ENCODE measurements at places on chromosomes 11 and 22. TPM values are rescaled to one million over a fixed set of nuclear protein-coding genes. Genes with fewer than 3 reads are reported as not detected.

- no peak for DNase-seq
Measured at GRCh38 chr11:125070699-125071254, 7.7 kb downstream of the SLC37A2 start.

- DNase-seq = no peak
Measured at GRCh38 chr22:41505511-41506220, 36.7 kb downstream of the ACO2 start.

GRCh38 chr11:119513806-119514170 lies 90.8 kb upstream of the THY1 start:
- DNase-seq = no peak

- no peak for DNase-seq
Measured at GRCh38 chr11:87139475-87139874, 101.7 kb downstream of the TMEM135 start.

The MPEG1 gene
- polyA plus RNA-seq = 1.4 TPM

The RAD9A gene
- polyA plus RNA-seq = 7.6 TPM

DNA sequence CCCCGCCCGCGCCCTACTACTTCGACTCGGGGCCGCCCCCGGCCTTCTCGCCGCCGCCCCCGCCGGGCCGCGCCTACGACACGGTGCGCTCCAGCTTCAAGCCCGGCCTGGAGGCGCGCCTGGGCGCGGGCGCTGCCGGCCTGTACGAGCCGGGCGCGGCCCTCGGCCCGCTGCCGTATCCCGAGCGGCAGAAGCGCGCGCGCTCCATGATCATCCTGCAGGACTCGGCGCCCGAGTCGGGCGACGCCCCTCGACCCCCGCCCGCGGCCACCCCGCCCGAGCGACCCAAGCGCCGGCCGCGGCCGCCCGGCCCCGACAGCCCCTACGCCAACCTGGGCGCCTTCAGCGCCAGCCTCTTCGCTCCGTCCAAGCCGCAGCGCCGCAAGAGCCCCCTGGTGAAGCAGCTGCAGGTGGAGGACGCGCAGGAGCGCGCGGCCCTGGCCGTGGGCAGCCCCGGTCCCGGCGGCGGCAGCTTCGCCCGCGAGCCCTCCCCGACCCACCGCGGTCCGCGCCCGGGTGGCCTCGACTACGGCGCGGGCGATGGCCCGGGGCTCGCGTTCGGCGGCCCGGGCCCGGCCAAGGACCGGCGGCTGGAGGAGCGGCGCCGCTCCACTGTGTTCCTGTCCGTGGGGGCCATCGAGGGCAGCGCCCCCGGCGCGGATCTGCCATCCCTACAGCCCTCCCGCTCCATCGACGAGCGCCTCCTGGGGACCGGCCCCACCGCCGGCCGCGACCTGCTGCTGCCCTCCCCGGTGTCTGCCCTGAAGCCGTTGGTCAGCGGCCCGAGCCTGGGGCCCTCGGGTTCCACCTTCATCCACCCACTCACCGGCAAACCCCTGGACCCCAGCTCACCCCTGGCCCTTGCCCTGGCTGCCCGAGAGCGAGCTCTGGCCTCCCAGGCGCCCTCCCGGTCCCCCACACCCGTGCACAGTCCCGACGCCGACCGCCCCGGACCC lies 17.4 kb upstream of the ACR start:
- no peak for DNase-seq

DNA sequence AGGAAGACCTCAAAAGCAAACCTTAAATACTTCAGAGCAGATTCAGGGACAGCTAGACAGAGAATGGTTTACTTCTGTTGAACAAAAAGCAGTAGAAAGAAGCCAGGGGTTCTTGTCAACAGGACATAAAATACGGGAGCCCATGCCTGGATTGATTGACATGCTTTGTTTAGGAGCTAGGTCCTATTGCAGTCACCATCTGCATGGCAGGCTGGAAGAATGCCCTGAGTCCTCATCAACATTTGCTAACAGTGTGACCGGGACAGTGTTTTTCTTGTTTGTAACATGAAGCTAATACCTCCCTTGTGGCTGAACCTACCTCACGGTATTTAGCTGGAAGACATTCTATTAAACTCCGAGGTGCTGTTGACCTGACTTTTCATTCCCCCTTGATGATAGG lies 225.4 kb downstream of the NTM start:
- DNase-seq = no peak

DNA sequence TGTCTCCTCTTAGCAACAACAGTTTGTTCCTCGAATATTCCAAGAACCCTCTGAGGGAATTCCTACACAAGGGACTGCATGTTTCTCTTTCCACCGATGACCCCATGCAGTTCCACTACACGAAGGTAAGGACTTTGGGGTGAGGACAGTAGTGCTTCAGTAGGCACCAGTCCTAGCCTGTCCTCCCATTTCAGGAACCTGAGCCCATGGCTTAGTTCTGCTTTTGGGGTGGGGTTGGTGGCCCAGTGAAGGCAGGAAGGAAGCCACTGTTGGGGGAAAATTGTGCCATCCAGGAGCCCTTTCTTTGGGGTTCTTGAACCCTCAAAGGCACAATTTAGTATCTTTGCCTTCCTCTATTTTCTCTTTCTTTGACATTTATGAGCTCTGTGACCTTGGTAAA lies 38.2 kb downstream of the RNF141 start:
- peak; percentile 38 for DNase-seq

GRCh38 chr11:19878520-19878919 lies 165.9 kb downstream of the NAV2 start:
- DNase-seq = no peak

GRCh38 chr11:48081151-48082010 lies 101.0 kb downstream of the PTPRJ start:
- DNase-seq = peak; percentile 79

DNA sequence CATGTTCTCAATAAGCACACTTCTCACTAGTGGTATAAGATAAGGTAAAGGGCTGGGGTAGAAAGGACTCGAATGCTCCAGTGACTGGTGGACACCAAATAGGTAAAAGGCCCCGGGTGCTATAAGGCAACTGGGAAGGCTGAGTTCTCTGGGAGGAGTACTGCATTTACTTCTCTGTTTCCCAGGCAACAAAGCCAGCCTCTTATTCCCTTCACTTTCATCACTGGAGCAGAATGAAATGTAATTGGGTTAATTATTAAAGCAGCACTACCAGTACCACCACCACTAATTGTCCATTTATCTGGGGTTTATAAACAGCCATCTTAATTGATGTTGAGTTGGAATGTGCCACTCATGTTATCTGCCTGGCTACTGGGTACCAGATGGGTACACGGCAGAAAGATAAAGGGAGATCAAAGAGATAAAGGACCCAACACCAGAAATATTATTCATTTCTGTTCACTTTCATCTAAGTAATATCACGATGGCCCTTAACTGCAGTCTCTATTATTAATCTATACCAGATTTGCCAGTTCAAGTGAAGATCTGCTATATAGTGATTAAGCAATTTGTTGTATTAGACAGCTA lies 94.4 kb upstream of the CHRM4 start:
- DNase-seq = no peak

DNA sequence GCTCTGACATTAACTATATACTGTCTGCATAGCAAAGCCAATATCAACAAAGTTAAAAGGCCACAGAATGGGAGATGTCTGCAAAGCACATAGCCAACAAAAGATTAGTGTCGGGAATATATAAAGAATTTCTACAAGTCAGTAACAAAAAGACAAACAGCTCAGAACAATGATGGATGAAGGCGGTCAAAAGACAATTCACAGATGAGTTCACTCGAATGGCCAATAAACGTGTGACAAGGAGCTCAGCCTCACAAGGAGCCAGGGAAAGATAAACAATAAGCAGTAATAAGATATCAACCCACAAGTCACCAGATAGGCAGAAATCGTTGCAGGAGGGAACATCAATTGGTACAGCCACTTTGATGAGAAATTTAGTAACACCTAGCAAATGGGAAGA lies 106.0 kb upstream of the ISX start:
- DNase-seq = no peak

- no peak for DNase-seq
Measured at GRCh38 chr11:93570759-93571413, 27.7 kb upstream of the SMCO4 start.

- DNase-seq = no peak
Measured at GRCh38 chr11:64868904-64869570, 9.4 kb downstream of the EHD1 start.

DNA sequence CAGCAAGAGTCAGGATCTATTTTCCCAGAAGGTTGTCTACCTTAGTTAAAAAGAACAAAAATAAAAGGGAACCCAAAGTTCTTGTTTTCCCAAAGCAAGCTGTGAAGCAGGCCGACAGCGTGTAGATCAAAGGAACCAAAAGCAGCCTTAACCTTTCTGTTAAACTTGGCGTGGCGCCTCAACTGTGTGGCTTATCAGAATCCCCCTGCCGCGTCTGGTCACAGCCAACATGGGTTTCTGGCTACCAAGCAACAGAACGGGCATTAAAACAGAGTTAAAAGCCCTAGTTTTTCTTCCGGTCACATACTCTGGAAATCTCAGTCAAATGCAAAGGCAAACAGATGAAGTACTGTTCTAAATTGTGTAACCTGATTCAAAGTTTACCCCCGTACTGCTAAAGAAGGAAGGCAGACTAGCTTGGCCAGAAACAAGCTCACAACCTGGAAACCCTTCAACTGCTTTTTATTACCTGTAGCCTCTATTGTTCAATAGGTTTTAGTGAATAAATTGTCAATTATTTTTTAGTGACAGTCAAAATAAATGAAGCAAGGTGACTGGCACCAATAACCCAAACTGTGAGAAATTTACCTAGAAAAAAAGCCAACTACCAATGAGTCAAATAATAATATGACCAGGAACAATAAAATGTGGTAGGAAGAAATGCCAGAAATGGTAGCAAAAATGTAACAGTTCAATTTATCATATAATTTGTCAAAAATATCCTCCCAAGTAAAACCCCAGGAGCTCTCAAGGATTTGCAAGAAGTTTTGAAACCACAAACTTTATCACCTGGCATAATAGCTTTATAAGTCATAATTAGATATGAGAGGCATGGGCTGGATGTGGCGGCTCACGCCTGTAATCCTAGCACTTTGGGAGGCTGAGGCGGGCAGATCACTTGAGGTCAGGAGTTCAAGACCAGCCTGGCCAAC lies 21.4 kb downstream of the CHKA start:
- peak; percentile 50 for DNase-seq

The ISX gene
- polyA plus RNA-seq = not detected

The CD3G gene
- 0.10 TPM for polyA plus RNA-seq

The SLC37A2 gene
- 0.65 TPM for polyA plus RNA-seq

The TIMP3 gene
- 137 TPM for polyA plus RNA-seq

The KMT5B gene
- 15.5 TPM for polyA plus RNA-seq

DNA sequence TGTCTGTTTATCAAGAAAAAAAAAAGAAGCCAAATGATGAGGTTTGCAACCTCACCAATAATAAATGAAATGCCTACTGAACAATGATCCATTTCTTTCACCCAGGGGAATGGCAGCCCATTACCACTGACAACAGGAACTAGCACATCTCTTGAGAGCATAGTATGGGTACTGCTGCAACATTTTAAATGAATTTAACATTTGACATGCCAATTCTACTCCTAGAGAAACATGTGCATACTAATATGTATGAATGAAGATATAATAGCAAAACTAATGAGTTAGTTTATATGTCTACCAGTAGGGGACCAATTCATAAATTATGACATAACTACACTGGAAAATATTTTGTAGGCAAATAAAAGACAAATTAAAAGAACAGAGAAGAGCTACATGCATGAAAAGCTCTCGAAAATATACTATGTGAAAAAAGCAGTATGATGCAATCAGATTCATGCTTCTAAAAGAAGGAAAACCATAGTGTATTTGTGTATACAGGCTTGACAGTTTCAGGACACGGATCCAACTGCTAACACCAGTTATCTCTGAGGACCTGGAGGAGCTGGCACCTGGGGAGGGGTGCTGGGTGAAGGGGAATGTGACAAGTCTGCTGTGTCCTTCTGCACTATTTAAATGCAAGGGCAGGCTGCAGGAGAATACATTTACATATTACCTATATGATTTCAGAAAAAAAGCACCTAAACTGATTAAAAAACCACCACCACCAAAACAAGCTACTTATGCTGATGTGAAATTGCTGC lies 6.9 kb downstream of the SMCO4 start:
- DNase-seq = peak; percentile 27

GRCh38 chr22:31177420-31178162 lies 17.6 kb downstream of the RNF185 start:
- no peak for DNase-seq

DNA sequence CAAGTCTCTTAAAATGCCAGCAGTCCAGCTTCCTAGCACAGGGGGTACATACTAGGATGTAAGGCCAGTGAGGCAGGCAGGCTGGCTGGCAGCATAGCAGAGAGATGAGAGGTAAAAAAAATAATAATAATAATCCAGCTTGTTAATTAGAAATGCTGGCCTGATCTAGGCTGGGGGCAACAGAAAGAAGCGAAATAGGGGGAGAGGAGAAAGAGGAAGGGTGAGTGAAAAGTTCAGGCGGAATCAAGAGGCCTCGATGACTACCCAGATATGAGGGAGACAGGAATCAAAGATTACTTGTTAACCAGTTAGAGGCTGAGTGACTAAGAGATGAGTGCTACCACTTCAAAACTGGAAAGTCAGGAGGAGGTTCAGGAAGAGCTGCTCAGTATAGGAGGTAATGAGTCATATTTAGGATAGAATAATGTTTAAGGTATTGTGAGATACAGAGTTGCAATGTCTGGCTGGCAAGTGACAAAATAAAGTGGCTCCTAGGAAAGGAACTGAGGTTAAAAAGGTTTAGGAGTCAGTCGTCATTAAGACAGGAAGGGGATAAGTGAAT lies 2.8 kb downstream of the ALKBH8 start:
- DNase-seq = no peak

- DNase-seq = no peak
Measured at GRCh38 chr11:27968461-27968860, 139.5 kb downstream of the KIF18A start.

The CARD18 gene
- polyA plus RNA-seq = 0.91 TPM

The MS4A15 gene
- polyA plus RNA-seq = not detected

- no peak for DNase-seq
Measured at GRCh38 chr22:17767233-17768065, 6.8 kb downstream of the BID start.

The SHANK3 gene
- 14.9 TPM for polyA plus RNA-seq

DNA sequence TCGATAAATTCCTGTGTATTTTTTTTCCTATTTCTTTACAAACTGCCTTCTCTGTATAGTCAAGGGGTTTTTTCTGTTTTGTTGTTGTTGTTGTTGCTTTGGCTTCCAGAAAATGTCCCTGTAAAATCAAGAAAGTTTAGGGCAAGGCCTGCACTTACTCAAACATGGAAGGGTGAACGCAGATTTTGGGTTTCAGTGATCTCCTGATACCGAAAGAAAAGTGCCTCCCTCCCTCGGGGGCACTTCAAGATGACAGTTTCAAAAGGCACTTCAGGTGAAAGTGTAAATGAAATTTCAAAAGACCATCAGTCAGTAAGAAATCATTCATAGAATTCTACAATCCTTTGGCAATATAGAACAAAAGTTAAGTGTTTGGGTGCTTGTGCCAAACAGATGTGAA lies 43.4 kb upstream of the TMPRSS4 start:
- DNase-seq = no peak

The P4HA3 gene
- polyA plus RNA-seq = 0.98 TPM

The MYBPC3 gene
- polyA plus RNA-seq = 425 TPM

GRCh38 chr11:15027011-15027410 lies 46.4 kb upstream of the CALCB start:
- DNase-seq = no peak

The CASP5 gene
- 0.10 TPM for polyA plus RNA-seq
